Neural progenitor cell (in vitro differentiated cells): ENCODE measurements at places on chromosomes 2 and 18. TPM values are rescaled to one million over a fixed set of nuclear protein-coding genes. Genes with fewer than 3 reads are reported as not detected.

The SF3B6 gene
- total RNA-seq: 186 and 329 TPM in 2 replicates

The ATP6V1C2 gene
- 0.11 and 0.19 TPM in 2 replicates for total RNA-seq

The TLX2 gene
- total RNA-seq: not detected in 2 replicates

DNA sequence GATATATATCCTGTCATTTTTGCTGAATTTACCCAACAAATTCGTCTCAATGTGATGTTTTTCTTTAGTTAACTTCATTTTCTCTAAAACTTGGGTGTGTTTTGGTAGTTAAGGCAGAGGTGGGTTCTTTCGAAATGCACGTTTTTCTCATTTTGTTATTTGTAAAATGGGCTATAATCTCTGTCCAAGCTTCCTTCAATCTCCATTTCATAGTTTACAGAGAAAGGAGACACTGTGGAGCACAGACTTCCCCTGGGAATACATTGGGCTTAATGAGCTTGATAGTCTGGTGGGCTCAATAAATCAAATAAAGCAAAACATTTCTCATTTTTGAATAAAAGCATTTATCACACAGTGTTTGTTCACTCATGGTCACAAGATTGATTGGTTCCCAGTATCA, 145.1 kb downstream of the AGPS start:
- no peak for DNase-seq

- DNase-seq: no peak
Observed at GRCh38 chr2:171516793-171517192, 5.5 kb upstream of the CYBRD1 start.

DNA sequence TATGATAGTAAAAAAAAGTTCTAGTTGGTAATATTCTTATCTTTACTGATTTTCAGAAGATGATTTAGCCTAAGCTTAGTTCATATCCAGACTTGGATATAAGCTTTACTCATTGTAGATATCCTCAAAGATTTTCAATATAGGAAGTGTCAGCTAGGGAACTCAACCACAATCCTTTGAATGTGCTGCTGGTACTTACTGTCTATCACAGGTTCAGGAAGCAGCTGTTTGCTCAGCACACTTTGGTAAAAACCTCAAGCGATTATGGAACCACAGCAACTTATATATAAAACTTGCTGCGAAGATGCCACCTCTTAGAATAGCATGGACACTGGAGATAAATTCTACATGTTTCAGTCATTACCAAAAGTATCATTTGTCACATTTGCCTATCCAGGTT, 60.1 kb upstream of the TNFRSF11A start:
- DNase-seq: no peak

GRCh38 chr2:74504591-74504990, 2.9 kb downstream of the PCGF1 start:
- no peak for DNase-seq

- no peak for DNase-seq
Observed at GRCh38 chr2:26555246-26556133, 77.6 kb upstream of the OTOF start.

GRCh38 chr18:58697146-58697545, 25.9 kb downstream of the MALT1 start:
- DNase-seq: no peak
